Retina (tissue), 1 donor: ENCODE measurements at places on chromosomes 1 and 21.

GRCh38 chr21:14988760-14989159, 76.0 kb downstream of the NRIP1 start:
- no peak for DNase-seq

GRCh38 chr1:54391450-54392209, 14.6 kb downstream of the SSBP3 start:
- DNase-seq: peak; percentile 54

DNA sequence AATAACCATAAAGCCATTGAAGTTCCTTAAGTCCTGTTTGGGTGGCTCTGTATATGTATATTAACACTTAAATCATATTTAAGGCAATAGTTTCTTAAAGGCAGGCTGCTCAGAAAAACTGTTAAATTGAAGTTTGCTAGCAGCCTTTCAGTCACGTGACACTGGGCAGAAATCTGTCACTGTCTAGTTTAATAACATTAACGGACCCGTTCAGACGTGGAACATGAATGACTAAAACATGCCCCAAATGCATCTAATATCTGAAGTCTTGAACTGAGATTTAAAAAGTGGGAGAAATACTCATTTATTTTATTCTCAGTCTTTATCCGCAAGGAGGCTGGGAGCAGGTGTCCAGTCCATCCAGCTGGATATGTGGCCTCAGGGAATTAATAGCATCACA, 3.3 kb upstream of the SPATA1 start:
- DNase-seq: peak; percentile 48

DNA sequence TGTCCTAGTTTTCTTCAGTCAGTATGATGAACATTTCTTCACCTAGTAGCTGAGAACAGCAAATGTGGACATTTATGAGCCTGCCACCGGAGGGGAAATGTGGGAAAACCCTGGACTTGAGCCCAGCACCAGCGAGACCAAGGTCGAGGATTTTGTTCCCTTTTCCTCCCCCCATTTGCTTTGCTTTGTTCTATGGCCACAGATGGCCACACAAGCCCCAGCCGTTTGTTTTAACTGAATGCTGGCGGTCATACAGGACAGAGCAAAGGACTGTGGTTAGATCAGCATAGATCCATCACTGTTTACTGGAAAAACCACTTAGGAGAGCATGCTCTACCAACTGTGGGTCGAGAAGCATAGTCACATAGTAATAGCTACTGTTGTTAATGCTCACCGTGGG, 20.9 kb downstream of the SH2D2A start:
- no peak for DNase-seq

GRCh38 chr1:51280321-51280978, 44.4 kb downstream of the RNF11 start:
- no peak for DNase-seq
